Vagina (tissue), 2 donors: ENCODE measurements at places on chromosomes 12 and 14.

- no peak for DNase-seq
Observed at GRCh38 chr14:95549656-95550585, 15.1 kb downstream of the GLRX5 start.

- DNase-seq: no peak
Observed at GRCh38 chr14:104610749-104611310, 6.3 kb upstream of the TMEM179 start.

- DNase-seq: no peak
Observed at GRCh38 chr14:46985529-46986380, 334.2 kb upstream of the RPL10L start.

- DNase-seq: no peak
Observed at GRCh38 chr14:32324601-32325000, 4.5 kb upstream of the AKAP6 start.

DNA sequence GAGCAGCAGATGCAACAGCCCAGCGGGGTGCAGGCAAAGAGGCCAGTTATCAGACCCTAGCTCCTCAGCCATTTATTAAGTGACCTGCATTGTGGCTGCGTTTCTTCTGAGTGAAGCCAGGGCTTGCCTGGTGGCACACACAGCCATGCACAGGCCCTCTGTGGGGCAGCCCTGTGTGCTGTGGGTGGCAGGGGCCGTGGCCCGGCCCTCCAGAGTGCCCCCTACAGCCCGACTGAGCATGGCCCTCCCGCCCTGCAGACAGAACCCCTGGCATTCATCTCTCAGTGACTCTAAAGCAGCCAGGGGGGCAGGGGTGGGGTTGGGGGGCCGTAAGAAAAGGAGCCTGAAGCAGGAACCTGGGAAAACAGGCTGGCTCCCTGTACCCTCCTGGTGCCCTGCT lies 226.0 kb upstream of the PWP1 start:
- no peak for DNase-seq

- no peak for DNase-seq
Observed at GRCh38 chr14:85528080-85528896, 1.7 kb upstream of the FLRT2 start.

- no peak for DNase-seq
Observed at GRCh38 chr12:88634008-88634407, 53.7 kb upstream of the KITLG start.

DNA sequence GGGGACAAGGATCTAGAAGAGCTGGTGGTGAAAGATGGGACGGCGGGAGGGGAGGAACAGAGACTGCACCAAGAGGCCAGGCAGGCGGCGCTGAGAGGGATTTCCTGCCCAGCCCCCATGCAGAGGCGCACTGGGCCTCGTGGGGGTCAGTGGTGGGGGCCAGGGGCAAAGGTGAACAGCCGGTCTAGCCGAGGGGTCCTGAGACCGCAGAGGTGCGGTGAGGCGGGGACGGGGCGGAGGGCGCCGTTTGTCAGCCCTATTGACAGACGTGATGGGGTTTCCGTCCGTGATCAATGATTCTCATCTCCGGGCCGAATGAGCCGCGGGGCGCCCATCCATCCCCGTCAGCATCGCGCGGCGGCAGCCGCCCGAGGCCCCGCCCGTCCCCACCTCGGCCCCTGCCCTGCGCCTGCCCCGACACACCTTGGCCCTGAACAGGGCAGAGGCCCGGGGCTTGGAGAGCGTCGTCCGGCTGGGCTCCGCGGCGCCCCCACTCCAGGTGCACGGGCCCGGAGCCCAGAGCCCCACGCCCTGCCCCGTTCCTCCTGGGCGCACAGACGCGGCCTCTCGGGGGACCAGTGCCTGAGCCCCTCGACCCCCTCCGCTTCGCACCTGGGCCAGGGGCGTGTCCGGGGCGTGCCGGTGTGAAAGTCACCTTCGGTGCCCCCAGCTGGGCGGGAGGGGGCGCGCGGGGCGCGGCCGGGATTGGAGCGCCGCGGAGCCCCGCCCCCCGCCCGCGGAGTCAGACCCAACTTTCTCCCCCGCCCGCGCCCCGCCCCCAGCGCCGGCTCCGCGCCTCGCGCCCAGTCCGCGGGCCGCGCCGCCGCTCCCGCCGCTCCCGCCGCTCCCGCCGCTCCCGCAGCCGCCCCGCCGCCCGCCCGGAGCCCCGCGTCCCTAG lies at the start of gene NXPH4:
TSS of gene NXPH4 (plus strand) at position 781 of the 898 bp plus-strand sequence. CDS start 176 bp downstream, outside the sequence.
- no peak for DNase-seq

DNA sequence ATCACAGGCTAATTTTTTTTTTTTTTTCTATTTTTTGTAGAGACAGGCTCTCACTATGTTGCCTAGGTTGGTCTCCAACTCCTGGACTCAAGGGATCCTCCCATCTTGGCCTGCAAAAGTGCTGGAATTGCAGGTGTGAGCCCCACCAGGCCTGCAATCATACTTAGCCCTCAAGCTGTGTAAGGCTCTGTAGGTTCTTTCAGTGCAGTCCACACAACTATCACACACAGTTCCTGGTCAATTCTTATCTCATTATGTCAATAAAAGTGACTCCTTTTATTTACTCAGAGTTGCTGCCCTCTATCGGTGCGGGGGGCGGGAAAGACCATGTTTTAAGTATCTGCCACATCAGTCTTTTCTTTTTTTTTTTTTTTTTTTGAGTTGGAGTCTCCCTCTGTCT lies 29.0 kb downstream of the SLC2A3 start:
- DNase-seq: no peak

DNA sequence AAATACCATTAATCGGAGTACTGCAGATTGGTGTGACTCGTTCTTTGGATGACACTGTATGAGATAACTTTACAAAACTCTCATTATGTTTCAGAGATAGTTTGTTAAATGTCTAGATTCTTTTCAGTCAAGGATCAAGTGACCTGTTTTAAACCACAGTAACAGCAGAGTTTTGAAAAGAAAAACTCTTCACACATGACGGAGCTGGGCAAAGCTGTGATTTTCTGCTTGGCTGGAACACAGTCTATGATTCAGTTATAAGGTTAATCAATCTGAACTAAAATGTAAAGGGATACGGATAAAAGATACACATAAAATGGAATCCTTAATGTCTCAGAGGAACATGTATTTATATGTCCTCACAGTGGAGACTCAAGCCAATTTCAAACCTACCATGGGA lies 573.2 kb downstream of the PRKD1 start:
- no peak for DNase-seq

GRCh38 chr14:59133709-59134108 lies 54.8 kb upstream of the DAAM1 start:
- no peak for DNase-seq

- no peak for DNase-seq
Observed at GRCh38 chr14:36408388-36408787, 88.0 kb upstream of the MBIP start.

DNA sequence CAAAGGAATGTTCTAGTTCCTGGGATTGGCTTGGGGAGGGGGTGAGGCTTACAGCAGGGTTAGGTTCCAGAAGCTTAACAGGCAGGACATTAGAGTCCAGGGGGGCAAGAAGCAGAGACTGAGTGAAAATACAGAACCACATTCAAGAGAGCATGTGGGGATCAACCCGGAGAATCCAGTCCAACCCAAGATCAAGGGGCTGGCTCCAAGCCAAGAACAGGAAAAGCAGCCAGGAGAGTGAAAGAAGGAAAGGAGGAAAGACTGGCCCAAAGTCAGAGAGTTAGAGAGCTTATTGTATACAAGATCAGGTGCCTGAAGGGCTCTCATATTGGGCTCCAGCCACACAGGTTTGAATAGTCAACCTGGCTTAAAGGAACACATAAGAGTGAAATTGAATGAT lies 190.3 kb upstream of the CDKN3 start:
- no peak for DNase-seq

GRCh38 chr12:13061377-13061776 lies 17.2 kb downstream of the FAM234B start:
- DNase-seq: no peak

DNA sequence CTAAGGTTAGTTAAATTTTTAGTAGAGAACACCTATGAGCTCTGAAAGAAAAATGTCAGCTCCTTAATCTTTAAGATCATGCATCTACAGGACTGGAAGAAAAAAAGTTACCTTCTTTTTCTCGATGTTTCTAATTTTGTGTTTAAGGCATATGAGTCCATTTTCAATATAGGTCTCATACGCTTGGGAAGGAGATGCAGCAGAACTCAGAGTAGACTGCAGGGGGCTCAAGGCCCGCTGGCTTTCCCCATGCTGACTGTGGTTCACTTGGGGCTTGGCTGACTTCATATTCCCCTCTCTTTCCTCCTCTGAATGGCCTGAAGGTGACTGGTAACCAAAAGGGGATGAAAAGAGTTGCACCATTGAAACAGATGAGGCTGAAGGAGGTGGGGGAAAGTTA lies 1.5 kb downstream of the CAPRIN2 start:
- DNase-seq: no peak

DNA sequence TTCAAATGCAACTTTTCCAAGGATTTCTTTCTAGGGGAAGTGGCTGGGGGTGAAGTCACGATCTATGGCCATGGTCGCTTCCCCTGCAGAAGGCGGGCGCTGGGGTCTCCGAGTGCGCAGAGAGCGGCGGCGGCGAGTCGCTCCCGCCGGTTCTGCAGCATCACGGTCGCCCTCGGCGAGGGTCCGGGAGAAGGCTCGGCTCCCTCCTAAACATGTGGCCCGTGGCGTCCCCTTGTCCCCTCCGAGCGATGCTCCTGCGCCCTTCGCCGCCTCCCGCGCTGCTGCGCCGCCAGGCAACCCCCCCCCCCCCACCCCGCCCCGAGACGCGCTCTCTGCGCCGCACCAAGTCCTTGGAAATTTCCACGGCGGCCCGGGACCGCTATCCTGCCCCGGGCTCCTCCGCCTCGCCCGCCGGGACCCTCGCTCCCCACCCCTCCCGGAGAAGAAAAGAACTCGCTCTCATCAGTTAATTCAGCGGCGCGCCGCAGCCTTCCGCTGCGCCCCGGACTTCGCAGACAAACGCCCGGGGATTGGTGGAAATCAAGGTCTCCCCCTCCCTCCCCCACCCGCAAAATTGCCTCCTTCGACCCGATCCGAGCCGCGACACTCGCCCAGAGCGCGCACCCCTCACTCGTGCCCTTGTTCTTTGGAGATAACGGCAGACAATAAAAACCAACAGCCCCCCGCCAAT lies at the start of gene ST8SIA1:
TSS of gene ST8SIA1 (minus strand) at position 298 of the 691 bp plus-strand sequence. CDS start 475 bp downstream, outside the sequence.
- DNase-seq: no peak

DNA sequence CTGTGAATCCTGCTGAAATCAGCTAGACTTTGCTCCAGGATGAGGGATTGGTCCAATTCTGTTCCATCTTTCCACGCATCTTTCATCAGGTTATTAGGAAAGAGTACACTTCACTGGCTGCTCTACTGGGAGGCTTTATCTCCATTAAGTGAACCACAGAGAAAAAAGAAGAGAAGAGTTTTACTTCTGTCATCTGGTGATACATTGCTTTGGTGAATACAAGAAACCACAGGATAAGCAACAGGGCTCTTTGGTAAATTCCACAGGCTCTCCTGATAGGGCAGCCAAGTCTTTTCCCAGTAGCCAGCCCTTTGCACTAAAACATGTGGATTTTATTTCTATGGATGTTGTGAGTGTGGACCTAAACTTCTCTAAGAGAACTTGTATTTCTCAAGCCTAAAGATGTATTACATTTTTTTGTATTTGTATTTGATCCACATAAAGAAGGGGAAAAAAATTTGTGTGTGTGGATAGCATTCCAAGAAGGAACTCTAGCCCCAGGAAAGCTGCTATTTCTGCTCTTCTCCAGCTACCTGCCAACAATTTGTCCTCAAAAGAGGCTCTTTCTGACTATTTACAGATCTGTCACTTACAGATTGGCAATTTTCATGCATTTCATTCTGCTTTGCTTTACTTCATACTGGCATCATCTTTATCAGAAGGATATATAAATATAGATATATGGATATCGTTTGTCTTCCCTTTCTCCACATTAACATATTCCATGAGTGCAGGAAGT lies 1117.6 kb upstream of the TMEM132C start:
- no peak for DNase-seq
